ENCODE measurements at places on chromosomes 7 and 10.

DNA sequence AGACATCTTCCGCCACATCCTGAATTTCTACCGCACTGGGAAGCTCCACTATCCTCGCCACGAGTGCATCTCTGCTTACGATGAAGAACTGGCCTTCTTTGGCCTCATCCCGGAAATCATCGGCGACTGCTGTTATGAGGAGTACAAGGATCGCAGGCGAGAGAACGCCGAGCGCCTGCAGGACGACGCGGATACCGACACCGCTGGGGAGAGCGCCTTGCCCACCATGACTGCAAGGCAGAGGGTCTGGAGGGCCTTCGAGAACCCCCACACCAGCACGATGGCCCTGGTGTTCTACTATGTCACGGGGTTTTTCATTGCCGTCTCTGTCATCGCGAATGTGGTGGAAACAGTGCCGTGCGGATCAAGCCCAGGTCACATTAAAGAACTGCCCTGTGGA, 1.9 kb downstream of the KCND2 start:
- DNase-seq, result no peak

DNA sequence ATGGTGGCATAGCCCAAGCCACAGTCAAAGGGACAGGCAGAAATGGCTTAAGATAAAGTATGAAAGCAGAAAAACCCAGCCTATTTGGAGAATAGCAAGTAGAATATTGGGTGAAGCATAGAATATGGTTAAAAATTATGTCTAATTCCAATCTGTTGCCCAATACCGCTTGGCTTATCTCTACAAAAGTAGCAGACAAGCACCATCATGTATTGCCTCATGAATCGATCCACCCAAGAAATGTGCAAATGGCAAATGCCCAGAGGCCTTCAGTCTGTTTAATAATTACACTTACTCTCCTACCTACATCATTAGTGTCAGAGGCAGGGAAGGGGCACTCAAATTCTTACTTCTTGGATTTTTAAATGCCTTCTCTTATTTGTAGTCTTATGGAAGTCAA, 130.9 kb upstream of the ADAM12 start:
- no peak for DNase-seq

- DNase-seq, result no peak
Observed at GRCh38 chr7:95925971-95926370, 153.6 kb downstream of the DYNC1I1 start.

DNA sequence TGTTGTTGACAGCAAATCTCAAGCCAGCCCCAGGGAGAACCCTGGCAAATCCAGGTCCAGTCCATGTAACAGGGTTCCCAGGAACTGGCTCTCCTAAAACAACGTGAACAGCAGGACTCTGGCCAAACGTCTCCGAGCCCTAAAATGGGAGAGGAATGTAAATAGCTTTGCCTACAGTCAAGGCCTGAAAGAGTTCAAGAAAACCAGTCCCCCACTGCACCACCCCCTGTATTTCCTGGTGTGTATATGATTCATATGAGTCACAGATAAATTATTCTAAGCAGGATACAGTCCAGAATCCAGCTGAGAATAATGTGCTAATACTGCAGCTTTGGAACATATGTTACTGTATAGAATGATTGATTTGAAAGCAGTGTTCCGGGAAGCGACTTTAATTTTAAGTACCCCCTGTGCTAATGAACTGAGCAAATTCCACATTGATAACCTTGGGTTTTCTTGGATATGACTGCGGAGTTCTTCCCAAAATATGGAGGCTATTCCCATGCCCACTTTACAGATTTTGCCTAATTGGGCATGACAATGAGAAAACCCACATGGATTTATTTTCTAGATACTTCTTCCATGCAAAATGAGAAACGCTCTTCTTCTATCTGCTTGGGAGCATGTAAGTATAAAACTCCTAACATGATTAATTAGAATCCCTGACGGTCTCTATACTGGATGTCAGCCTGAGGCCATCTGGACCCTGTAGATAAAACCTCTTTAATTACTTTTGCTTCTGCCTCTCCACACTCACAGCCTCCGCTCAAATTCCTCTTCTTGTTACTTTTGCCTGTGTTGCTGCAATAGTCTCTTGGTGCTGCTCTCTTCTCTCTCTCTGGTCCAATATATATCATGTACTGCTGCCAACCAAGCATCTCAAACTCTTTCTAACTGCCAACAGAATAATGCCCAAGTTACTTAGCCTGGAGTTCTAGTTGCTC, 50.2 kb downstream of the LAMB4 start:
- DNase-seq, result no peak

DNA sequence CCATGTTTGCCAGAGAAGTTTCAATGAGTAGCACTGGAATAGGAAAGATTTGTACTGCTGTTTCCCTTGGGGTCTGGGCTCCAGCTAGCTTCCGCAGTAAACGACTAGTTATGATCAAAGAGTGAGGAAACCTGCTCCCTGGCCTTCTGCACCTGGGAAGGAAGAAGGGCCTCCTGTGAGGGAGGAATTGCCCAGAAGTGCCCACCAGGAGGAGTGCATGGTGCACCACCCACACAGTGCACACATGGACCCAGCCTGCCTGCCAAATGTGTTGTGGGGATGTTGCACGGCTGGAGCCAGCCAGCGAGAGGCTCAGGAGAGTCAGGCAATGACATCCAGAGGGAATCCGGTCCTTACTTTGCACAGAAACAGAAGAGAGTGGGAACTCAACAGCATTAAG, 27.0 kb upstream of the FAM107B start:
- no peak for DNase-seq

GRCh38 chr10:70053841-70054288, 1.2 kb downstream of the MACROH2A2 start:
- peak; percentile 8 for DNase-seq

- no peak for DNase-seq
Observed at GRCh38 chr7:110762546-110763225, 328.2 kb upstream of the LRRN3 start.

DNA sequence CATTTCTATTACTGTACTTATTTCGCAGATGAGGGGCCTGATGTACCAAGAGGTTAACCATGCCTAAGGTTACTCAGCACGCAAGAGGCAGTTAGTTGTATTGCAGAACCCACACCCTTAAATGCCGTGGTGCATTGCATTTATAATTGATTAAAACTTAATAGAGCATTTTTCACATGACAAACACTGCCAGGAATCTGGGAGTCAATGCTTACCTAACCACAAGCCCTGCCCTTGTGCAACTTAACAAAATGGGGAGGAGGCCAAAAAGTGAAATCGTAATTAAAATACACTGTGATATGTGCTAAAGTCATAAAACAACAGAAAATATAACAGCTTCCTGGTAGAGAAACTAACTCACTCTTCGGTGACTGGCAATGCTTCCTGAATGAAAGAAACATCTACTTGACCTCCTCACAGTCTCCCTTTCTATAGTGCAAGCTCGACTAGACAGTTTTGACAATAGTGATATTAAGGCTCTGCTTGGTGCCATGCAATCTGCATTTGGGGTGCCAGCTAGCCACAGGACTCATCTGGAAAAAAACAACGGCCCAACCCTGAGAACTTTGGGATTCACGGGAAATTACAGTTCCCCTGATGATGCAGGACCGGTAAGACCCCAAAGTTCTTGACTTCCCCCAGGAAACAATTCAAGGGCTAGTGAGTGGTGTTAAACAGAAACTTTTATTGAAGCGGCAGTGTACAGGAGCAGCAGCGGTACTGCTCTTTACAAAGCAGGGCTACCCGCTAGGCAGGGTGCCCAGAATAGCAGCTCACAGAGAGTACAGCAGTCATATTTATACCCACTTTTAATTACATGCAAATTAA, 612.4 kb downstream of the TNS3 start:
- DNase-seq, result no peak

GRCh38 chr7:90621125-90621746, 25.1 kb downstream of the CDK14 start:
- DNase-seq, result no peak

- no peak for DNase-seq
Observed at GRCh38 chr10:125155101-125155500, 5.3 kb downstream of the CTBP2 start.

- no peak for DNase-seq
Observed at GRCh38 chr7:85815526-85815925, 628.7 kb upstream of the SEMA3D start.

GRCh38 chr7:106797937-106798336, 67.1 kb upstream of the PIK3CG start:
- no peak for DNase-seq

GRCh38 chr7:146956853-146957252, 840.3 kb downstream of the CNTNAP2 start:
- no peak for DNase-seq

- DNase-seq, result peak; percentile 42
Observed at GRCh38 chr10:63671317-63671937, 150.2 kb downstream of the REEP3 start.

- no peak for DNase-seq
Observed at GRCh38 chr10:117674201-117674600, 131.7 kb downstream of the EMX2 start.

- DNase-seq, result no peak
Observed at GRCh38 chr7:130493275-130493873, 1.5 kb downstream of the MEST start.

DNA sequence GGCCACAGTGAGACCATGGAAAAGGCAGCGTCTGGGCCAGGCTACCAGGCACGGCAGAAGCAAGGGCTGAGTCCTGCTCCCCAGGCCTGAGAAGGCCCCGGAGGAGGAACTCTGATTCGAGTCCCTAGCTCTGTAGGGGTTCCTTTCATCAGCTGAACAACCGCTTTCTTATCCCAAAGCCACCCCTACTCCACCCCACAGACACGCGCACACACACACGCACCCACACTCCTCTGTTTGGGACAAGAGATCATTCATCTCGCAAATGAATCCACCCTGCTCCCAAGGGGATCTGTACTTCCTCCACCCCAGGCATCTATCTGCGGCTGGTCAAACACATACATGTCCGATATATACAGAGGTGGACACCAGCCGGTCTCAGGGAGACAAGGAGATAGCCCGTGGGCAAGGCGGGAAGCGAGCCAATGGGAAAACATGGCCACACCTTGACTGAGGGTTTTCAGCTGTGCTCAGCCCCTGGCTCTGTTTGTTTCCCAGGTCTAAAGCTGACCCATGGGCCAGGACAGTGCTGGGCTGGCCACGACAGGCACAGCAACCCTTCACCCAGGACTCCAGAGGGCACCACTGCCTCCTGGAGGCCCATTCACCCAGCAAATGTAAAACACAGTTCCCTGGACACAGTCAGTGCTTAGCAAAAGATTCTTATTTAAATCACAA, 7.3 kb downstream of the ZCCHC24 start:
- DNase-seq, result no peak

- DNase-seq, result no peak
Observed at GRCh38 chr7:90723233-90723632, 127.1 kb downstream of the CDK14 start.

DNA sequence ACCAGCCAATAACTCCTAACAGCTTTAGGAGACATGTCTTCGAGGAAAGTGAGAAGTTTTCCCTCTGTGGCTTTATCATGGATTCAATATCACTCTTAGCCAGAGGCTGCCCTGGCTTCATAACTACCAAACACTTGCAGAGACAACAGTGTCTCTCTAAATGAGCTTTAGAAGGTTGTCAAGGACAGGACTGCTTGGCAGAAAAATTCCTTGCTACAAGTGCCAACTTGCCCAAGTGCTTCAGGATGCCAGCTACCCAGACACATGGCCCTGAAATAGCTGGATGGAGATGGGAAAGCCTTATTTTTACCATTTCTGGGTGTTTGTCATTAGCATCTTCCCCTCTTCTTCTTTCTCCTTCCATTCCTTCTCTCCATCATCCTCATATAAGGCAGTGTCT, 137.1 kb upstream of the MDFIC start:
- DNase-seq, result no peak

- no peak for DNase-seq
Observed at GRCh38 chr7:12929476-12930140, 242.2 kb downstream of the ARL4A start.

GRCh38 chr7:132779164-132779563, 202.9 kb upstream of the PLXNA4 start:
- peak; percentile 68 for DNase-seq

- peak; percentile 30 for DNase-seq
Observed at GRCh38 chr7:85185424-85186082, 1.3 kb downstream of the SEMA3D start.

DNA sequence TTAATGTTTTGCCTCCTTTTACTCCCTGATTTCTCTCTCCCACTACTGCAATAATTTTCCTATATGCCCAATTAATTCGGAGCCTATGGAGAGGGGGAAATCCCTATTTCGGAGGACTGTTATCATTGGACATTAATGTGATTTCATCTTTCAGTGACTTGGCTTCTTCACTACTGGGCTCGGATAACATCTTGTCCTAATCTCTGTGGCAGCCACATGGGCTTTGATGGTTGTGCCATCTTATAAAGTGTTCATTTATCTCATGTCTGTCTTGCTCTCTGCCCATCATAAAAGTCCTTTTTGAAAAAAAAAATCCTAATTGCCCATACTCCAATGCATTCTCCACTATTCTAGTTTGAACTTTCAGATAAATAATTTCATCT, 15.5 kb upstream of the FAM3C start:
- DNase-seq, result no peak

- no peak for DNase-seq
Observed at GRCh38 chr7:99008181-99008631, 129.9 kb downstream of the TRRAP start.

DNA sequence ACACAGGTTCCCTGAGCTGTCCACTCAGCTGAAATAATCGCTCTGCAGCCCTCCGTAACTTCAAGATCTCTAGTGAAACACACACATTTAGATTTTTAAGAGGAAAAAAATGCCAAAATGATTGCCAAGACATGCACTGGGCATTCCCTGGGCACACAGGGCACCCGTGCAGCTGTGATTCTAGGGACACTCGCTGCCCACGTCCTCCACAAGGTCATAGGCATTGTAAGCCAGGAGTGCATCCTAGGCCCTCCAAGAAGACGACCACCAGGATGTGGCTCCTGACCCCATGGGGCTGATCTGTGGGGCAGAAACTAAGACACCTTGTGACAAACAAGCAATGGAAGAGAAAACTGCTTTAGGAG, 563.3 kb downstream of the PTPRN2 start:
- DNase-seq, result no peak

DNA sequence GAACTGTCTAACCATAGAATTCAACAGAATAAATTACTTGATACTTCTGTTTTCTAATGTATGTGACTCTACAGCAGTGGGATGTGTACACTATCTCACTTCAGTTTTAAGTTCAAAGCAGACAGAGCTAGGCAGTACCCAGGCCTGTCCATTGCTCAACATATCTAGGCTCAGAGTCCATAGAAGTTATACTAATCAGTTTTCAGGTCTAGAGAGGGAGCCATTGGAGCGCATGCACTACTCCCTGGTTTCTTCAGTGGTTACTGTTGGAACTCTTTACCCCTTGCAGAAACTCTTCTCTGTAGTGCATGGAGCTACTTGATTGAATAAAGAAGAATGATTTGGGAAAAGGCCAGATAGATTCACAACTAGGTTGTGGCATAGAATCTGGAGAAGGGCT, 4.4 kb downstream of the CD36 start:
- no peak for DNase-seq

- DNase-seq, result no peak
Observed at GRCh38 chr7:117872561-117873309, 506 bp downstream of the CTTNBP2 start.

Data from NCI-H2107 (cell line).